ENCODE measurements at places on chromosomes 7 and 10.
A peak's percentile ranks its signal among the peaks of the same experiment; 100 is the strongest.

- DNase-seq, result peak; percentile 57
Observed at GRCh38 chr10:86710987-86711512, 42.7 kb downstream of the LDB3 start.

DNA sequence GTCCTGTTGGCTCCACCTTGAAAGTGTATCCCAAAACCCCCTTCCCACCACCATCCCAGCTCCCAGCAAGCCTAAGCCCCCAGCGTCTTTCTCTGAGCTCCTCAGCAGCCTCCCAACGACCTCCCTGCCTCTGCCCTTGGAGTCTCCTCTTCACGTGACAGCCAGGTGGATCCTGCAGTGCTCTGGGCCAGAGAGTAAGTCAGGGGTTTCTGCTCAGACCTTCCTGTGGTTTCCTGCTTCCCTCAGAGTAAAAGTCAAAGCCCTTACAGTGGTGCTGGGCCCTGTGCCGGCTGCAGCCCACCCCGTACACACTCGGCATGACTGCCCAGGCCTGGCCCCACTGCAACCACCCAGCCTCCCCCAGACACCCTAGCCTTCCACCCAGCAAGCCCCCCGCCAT is 51.9 kb downstream of the OAT start:
- no peak for DNase-seq

GRCh38 chr7:3995187-3995586 is 686.9 kb upstream of the FOXK1 start:
- no peak for DNase-seq

GRCh38 chr10:1630304-1630703 is 107.0 kb downstream of the ADARB2 start:
- DNase-seq, result no peak

DNA sequence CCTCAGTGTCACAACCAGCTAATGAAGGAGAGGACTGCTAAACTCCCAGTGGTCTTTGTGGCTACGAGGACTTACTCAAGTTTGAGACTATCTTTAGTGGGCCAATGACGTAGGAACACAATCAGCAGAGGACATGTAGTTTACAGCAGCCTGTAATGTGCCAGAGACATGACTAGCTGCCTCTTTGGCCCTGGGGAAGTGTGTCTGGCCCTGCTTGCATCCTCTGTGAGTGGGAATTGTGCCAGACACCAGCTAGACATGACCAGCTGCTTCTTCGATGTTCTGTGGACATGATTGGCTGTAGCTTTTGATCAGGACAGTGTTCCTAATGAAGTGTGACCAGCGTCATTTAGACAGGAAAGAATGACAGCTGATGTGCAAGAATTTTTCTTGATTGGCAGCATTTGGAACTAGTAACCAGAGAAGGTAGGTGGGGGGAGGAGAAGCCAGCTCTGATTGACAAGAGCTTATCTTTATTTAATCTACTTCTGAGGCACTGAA is 141.7 kb downstream of the AUTS2 start:
- DNase-seq, result peak; percentile 74

DNA sequence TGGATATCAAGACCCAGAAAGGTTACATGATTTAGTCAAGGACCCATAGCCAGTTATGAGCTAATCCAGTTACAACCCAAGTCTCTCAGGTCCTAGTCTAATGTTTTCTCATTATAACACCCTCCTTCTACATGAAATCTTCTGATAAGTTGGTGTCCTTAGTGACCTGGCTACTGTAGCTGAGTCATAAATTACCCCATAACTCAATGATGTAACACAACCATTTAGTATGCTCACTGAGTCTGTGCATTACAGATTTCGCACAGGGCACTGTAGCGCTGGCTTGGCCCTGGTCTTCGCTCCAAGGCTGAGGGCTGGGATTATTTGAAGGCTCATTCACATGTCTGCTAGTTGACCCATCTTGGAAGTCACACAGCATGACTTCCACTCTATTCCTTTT is 36.0 kb upstream of the GLCCI1 start:
- no peak for DNase-seq

GRCh38 chr10:118768041-118768919 is 13.5 kb upstream of the CACUL1 start:
- DNase-seq, result no peak

DNA sequence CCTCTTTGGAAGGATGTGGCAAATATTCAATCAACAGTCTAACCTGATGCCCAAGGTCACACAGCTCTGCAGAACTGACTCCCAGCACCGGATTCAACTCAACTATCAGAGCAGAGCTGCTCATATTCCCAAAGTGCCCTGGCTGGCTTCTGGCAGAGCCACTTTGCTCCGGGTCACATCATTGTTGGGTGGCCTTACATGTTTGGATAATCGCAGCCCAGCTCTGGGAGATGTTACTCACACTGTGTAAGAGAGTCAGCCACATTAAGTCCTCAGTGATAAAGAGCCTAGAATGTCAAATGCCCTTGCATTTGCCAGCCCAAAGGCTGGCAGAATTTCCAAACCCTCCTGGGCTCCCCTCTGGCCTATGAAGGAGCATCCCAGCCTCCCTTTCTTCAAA is 79.8 kb upstream of the PDE1C start:
- DNase-seq, result no peak

- DNase-seq, result no peak
Observed at GRCh38 chr10:132363921-132364593, 32.1 kb downstream of the LRRC27 start.

DNA sequence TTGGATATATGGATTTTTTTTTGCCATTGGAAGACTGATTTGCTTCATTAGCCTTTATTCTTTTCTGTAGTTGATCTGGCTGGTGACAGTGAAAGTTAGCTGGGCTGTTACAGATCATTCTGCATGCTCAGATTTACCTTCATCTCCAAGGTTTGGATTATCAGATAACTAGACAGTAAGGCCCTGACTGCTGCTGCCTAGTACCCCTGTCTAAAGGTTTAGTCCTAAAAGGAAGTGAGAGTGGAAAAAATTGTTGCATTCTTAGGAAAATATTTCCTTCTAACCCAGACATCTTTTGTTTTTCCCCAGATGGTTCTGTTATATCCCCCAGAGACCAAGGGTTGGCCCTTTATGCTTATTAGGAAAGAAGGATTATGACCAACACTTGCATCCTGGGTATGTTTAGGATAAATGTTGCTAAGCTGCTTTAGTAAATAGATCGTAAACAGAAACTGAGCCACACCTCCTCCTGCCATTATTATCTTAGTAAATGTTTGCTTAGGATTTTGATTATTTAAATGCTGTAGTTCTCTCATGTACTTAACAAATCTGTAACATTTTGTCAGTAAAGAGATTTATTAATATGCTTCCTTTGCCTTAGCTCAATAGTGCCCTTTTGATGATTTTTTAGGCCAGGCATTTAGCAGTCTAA is 44.4 kb downstream of the MCU start:
- DNase-seq, result peak; percentile 40

All from NCI-H2081 (cell line).